Neuronal stem cell (in vitro differentiated cells): ENCODE measurements at places on chromosomes 1 and 21.

DNA sequence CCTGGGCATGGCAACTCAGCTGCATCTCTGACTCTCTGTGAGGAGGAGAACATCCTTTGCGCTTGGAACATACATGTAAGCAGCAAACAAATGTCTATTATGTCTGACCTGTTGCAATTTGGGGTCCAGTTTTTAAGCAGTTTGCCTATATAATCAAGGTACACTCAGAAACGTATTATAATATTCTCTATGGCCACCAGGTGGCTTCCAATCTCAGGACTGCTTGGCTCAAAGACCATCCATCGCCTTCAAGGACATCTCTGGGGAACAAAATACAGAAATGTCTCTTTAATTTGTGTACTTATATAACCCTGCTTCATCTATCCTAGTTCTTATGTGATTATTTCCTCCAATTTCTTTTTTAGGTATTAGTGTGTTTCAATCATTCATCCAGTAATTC is 227.2 kb downstream of the OLFM3 start:
- no peak for DNase-seq

GRCh38 chr1:77762072-77762476 is 2.4 kb upstream of the USP33 start:
- no peak for DNase-seq

DNA sequence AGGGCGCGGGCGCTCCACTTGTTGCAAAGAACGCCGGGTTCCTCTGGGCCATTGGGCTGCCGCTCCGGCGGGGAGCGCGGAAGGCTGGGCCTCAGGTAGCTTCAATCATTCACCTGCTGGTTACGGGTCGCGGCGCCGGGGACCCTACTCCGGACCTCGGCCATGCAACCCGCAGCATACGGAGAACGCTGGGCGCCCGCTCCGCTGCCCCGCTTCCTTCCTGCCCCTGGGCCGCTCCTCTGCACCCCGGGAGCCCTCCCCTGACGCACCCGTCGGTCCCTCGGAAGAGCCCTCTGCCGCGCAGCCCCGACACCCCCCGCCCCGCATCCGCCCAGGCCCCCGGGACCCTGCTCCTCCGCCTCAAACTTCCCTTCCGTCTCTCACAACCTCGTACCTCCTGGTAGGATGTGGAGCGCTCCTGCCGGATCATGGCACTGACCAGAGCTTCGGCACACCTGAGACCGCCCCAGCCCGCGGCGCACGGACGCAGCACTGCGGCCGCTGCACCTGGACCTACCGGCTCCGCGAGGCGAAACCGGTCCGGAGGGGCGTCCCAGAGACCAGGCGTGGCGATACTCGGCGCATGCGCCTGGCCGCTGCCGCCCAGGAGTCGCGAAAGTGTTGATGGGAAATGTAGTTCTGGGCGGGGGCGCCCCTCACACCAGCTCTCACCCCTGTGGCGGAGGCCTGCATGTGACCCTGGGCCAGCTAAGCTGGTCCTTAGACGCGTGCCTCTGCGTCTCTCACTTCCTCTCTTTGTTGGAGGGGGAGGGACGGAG is at the start of gene PACC1:
Gene PACC1 (minus strand): TSS at position 559 of the 779 bp plus-strand sequence. CDS start 129 bp downstream, at position 430.
- DNase-seq = peak; percentile 93

DNA sequence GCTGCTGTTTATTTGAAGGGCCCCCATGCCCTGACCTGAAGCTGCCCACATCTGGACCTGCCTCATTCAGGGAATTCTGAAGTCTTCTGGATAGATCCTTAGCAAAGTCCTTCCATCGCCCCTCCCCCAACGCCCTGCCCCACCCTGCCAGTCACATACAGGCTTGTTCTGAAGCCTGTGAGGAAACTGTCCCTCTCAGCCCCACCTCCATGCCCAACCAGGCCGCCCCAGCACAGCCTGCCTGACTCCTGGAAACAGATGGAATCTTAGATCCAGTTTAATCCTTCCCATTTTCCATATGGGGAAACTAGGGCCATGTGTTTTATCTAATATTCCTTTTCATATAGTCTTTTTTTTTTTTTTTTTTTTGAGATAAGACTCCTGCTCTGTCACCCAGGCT is 44.5 kb upstream of the GPR37L1 start:
- DNase-seq = no peak

DNA sequence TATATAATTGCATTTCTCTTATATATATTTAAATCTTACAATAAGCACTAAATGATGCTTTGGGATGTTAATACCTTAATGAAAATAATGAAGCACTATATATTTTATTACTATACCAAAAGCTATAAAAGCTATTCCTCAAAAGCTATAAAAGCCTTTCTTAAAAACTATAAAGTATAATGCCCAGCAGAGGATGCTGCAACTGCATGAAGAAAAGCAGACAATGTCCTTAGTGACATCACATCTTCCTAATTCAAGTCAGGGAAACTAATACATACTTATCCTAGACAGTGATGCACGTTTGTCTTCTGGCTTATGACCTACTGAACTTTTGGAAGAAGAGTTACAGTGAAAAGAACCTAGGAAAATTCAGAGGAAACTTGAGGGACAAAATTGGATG is 13.6 kb upstream of the C1orf185 start:
- no peak for DNase-seq

GRCh38 chr1:198955085-198955484 is 316.2 kb downstream of the PTPRC start:
- DNase-seq = no peak

DNA sequence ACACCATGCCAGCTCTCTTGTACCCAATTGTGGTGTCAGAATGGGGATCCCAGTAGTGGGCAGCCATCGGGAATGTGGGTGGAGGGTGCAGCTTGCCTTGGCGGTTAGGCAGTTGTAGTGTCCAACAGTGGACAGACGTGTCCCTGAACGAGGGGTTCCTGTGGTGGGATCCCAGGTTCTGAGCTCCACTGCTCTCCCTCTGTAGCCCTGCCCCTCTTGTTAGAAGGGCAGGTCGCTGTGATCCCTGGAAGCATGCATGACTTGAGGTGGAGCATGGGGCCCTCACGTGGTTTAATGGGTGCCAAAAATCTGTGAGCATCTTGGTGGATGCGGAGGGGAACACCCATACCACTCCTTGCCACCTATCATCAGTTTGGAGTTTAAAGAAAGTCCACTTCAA is 4.3 kb downstream of the GALNT2 start:
- no peak for DNase-seq

DNA sequence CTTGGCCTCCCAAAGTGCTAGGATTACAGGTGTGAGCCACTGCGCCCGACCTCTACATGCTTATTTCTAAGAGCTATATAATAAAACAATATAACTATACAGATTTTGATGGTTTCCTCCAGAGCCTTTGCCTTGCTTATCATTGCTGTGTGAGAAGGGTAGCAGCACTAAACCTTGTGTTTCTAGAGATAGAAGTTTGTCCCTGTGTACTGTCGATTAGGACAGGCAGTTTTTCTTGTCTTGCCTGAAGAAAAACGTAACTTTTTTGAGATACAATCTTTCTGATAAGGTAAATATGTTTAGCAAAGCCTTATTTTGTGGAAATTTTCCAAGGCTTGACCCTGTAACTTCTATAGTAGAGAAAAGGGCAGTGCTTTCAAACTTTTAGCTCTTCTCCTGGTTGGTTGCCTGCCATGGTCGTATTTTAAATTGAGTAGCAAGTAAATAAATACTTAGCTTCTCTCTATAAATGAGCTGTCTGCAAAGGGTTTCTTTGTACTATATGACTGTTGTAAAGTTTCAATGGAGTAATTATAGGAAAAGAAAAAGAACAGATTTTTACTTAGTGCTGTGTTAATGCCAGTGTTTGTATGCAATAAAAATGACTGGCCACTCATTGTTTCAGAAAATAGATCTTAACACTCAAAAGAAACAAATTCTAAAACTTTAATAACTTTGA is 86.4 kb upstream of the CACYBP start:
- no peak for DNase-seq

GRCh38 chr1:159900086-159900680 is at the start of gene CFAP45:
Gene CFAP45 (minus strand): TSS chr1:159900165. CDS start chr1:159900098, 67 bp downstream.
- DNase-seq = peak; percentile 86

DNA sequence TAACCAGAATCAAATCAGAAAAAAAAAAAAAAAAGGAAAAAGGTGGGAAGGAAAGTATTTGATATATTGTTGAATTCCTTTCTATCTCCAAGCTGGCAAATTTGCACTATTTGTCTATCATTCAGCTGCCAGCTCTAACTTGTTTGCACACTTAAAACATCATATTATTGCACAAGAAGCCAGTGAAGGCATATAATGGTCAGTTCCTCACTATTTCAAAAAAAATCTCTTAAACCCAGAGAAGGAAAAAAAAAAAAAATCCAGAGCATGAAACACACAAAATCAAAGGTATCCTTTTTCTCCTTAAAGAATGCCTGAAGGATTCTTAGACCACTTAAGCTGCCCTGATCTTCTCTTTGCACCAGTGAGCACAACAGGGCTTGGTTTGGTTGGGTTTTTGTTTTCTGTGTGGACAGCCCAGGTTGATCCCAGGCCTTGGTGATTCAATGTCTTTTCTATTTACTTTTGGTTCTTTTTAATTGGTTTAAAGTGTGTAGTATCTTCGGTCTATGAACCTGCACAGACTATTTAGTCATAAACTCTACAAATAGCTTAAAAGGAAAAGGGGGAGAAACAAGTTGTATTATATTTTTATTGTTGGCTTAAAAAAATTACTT is 40.2 kb downstream of the DUSP10 start:
- DNase-seq = no peak

DNA sequence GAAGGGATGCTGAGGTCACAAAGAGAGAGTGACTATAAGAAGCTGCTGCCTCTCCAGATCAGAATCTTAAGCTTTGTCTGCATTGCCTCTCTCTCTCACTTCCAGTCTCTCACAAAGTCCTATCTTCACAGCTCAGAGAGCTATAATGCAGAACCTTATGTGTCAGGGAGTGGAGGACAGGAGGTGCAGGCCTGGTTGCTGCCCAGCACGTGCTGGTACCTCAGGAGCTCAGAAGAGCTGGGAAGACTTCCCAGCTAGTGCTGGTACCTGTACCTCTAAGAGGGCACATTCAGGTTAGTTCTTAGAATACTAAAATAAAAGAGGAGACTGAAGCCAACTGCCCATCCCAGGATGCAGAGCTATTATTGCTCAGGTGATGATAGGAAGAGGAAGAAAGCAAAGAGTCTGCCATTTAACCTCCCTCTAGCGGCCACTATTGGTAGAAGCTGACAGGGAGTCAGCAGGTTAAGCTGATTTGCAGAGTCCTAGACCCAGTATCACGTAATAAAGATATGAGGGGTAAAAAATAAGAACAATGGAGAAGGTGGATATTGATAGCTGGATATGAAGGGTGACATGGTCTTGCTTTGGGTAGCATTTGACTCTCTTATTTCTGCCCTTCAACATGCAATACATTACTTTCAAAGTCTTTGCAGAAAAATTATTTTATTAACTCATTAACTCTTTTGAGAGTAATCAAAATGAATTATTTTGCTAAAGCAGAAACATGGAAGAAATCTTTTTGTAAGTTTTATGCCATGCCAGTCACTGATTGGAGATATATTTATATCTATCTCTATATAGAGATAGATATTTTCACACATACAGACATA is 138.1 kb upstream of the HMCN1 start:
- DNase-seq = peak; percentile 48

DNA sequence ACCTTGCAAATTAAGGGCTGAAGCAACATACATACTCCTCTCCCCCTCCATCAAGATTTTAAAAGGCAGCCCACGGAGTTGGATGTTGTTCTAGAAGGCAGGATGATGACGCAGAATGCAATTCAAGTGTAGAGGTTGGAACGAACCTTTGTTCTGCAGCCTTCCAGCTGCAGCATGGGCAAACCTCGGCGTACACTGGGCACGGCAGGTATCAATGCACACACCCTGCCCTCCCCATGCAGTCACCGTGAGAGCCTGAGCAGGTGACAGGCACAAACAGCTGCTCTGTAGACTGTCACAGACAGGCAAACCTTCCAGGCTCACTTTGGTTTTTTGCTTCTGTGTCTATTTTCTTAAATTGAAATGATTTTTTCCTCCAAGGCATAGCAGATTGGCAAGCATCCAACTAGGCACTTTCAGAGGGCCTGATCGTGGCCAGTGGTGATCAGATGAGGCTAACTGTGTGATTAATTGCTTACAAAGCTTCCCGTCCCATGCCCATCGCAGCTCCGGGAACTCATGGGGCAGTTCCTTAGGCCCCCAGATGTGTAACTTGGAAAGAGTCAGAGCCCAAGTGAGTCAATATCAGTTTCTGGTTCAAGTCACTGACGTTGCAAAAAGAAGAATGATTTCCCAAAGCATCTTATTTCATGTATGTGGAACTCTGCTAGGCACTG is 82.3 kb downstream of the ITPKB start:
- no peak for DNase-seq

- DNase-seq = no peak
Measured at GRCh38 chr1:13642306-13643004, 57.5 kb upstream of the PRDM2 start.

- no peak for DNase-seq
Measured at GRCh38 chr1:23537296-23537973, 6.4 kb upstream of the E2F2 start.

DNA sequence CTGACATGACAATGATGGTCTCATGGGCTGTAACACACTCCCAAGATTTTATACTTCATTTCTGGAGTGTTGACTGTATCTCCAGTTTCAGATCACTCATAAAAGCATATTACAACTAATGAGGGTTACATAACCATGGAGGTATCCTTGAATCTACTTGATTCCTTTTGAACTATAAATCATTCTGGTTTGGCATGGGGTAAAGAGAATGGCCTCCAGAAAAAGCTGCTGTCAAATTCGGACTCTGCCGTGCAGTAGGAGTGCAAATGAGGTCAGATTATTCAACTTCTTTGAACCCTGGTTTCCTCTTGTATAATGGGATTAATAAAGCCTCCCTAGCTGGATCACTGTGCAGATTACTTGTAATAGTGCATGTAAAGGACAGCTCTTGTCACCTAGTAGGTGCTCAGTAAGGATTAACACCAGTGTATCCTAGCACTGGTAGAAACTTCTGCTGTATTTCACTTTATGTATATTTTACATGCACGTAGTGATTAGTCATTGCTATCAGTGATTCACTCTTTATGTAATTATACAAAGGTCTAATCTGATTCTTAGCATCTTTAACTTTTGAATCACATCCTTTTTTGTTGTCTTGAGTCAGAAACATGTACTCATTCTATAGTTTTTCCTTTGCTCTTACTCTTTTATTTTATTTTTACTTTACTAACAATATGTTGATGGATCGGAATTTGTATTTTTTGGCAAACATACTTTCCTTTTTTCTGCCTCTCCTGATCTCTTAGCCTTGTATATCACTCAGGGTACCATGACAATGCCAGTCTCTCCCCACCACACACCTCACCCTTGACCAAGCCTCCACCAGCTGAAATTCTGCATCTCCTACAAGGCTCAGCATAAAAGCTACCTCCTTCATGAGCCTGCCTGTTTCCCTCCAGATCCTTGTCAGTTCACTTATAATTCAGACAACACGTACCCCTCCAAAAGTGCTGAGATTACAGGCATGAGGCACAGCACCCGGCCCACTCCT is 3.2 kb downstream of the LRRC8C start:
- DNase-seq = no peak

- DNase-seq = peak; percentile 64
Measured at GRCh38 chr1:19341201-19342061, 29.3 kb downstream of the SLC66A1 start.
